ENCODE measurements at places on chromosomes 12 and 14.

DNA sequence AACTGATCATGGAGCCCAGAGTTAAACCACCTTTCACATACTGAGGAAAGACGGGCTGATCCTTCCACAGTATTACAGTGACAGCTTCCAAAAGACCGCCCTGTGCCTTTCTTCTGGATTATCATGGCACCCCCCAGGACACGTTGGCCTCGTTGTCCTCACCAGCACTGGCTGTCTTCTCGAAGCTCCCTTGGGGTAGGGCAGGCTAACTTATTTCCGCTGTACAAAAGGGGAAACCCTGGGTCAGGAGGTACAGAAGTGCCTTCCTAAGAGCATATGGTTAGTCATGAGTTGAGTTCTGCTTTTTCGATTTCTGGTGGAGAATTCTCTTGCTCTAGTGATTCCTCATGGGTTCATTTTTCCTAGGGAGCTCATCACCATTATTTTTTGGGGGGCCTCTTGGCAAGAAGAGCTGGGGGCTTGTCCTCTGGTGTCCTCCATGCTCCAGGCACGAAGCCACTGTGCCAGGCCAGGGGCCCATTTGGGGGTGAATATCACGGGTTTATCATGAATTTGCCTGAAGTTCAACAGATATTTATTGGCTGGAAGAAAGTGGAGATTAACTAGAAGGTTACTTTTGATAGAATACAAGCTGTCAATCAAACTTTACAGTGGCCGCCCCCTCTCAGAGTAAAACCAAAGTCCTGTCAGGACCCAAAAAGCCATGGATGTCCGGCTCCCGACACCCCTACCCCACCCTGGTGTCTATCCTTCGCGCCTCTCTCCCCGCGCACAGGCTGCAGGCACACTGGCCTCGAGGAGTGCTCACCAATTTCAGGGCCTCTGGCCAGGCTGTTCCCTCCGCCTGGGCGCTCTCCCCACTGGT, 8.8 kb upstream of the TRAF3 start:
- DNase-seq: no peak

GRCh38 chr12:123076604-123077297, 74.1 kb downstream of the PITPNM2 start:
- peak; percentile 41 for DNase-seq

- no peak for DNase-seq
Measured at GRCh38 chr12:125255935-125256633, 190.8 kb downstream of the AACS start.

DNA sequence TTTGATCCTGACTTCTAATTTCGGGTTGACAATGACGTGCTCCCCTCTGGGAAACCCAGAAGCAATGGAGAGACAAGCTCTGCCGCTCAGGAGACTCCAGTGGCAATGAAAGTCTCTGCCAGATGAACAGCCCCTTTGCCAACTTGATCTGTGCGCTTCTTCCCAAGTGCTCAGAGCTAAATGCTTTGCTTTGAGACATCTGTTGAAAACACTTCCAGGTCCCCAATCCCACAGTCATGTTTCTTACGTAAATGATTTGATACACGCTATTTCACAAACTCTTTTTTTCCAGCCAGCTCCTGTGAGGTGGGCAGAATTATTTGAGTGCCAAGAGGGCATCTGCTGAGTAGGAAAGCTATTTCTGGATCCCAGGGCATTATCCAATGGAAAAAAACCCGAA, 147.6 kb downstream of the RIMBP2 start:
- DNase-seq: no peak

DNA sequence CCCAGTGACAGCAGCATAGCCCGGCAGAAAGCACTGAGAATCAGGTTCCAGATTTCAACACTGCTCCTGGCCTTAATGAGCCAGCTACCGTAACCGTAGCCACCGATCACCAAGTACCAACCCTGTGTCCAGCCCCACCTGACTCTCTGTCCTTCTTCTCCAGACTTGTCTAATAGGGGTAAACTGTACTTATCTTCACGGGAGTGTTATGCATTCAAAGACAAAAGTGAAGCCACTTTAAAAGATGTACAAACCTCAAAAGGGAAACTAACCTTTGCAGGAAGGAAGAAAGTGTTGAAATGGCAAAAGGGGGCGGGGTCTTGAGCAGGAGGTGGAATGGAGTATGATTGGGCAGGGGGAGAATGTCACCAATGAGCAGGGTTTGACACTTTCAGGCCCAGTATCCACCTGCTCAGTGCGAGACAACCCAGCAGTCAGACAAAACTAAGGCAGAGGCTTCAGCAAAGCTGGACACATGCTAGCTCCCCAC, 226.1 kb downstream of the CHST11 start:
- no peak for DNase-seq

- DNase-seq: no peak
Measured at GRCh38 chr12:82904219-82904790, 217.6 kb downstream of the TMTC2 start.

GRCh38 chr14:64759555-64759938, 55.3 kb downstream of the PLEKHG3 start:
- DNase-seq: no peak

GRCh38 chr14:69400154-69400553, 1.7 kb downstream of the SLC39A9 start:
- no peak for DNase-seq

- DNase-seq: no peak
Measured at GRCh38 chr14:78248501-78249090, 78.4 kb downstream of the NRXN3 start.

- DNase-seq: no peak
Measured at GRCh38 chr12:5294274-5295070, 137.4 kb upstream of the NTF3 start.
